ENCODE measurements at places on chromosomes 3 and 15.

GRCh38 chr15:42800731-42801474, 64.0 kb upstream of the CDAN1 start:
- no peak for DNase-seq

GRCh38 chr15:46408312-46408711, 773.5 kb downstream of the SQOR start:
- no peak for DNase-seq

- no peak for DNase-seq
Observed at GRCh38 chr3:181941250-181941649, 229.5 kb downstream of the SOX2 start.

DNA sequence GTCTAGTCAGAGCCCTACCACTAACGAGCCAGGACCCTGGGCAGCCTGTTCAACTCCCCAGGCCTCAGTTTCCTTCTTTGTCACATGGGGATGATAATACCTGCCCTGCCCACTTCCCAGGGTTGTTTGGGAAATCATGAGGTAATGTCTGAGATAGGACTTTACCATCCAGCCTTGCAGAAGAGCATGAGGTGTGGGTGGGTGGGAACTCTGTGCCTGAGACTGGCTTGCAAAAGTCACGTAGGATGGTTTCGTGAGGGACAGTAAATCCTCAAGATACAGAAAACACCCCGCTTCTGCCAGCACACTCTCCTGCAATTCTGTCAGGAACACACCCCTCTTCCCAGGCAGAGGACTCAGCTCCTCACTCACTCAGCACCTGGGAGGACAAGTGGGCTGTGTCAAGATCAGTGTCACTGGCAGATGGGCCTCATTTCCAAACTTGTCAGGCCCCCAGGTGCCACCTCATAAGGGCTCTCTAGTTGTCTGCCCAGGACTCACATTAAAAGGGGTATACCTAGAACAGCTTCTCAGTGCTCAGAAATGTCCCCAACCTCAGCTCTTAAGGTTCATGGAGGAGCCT, 58.4 kb downstream of the DAPK2 start:
- no peak for DNase-seq

DNA sequence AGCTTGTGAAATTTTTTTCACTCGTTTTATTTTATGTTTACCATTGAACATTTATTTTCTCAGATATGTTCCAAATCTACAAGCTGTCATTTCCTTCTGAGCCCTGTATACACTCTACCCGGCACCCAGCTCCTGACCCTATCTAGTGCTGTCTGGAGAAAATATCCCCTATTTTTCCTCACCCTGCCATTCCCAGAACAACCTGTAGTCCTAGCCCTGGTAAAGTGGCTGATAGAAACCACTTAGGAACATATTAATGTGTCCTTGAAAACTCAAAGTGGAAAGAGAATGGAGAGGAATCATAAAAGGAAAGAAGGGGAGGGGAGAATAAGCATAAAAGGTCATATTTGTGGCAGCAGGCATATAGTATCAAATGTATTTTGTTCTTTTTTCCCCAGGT, 8.2 kb upstream of the TIMMDC1 start:
- no peak for DNase-seq

- DNase-seq, result no peak
Observed at GRCh38 chr15:55005679-55006078, 191.1 kb downstream of the RSL24D1 start.

DNA sequence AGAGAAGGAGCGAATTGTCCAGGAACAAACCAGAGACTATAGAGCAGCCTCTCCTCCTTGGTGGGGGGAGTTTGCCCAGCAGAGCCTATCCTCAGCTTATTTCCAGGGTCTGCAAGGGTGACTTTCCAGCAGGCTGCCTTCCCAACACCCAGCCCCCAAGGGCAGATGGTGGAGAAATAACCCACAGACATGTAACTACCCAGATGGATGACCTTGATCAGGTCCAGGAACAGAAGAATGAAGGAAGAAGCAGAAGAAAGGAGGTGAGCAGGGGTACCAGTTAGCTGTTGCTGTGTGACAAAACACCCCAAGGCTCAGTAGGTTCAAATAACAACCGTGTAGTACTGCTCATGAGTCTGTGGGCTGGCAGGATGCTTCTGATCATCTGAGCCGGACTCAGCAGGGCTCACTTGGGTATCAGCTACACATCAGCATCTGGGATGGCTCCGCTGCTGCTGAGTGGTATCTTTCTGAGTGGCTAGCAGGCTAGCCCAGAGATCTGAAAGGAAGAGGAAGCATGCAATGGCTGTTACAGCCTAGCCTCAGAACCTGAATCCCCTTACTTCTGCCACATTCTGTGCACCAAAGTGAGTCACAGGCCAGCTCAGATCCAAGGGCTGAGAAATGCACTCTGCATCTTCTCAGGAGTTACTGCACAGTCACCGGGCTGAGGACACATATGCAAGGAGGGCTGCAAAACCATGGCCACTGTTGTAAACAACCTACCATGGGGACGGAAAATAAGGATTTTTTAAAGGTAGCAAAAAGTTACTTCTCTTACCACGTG, 22.2 kb upstream of the TXNRD3 start:
- no peak for DNase-seq

DNA sequence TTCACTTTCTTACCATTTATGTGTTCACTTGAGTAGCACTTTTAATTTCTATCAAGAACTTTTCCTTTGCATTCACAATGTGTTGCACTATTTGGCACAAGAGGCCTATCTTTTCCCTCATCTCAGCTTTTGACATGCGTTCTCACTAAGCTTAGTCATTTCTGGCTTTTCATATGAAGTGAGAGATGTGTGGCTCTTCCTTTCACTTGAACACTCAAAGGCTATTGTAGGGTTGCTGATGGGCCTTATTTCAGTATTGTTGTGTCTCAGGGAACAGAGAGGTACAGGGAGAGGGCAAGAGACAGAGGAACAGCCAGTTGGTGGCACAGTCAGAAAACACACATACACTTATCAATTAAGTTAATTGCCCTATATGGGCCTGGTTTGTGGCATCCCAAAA, 127.4 kb upstream of the MLF1 start:
- DNase-seq, result no peak

DNA sequence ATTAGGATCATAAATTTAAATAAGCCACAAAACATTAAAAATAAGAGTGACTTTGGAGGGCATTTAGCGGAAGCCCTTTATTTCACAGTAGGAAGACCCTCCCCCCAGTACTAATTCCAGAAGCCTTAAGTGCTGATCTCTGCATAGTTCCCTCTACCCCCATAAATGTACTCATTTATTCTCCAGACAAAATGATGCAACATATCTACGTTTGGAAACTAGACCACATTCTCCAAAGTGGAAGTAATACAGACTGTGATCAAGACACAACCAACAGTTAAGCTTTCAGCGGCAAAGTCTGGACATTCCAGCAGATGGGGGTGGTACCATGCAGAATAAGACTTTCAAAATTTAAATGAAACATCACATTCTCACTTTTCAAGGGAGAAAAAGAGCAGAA, 44.8 kb upstream of the RPS17 start:
- no peak for DNase-seq

DNA sequence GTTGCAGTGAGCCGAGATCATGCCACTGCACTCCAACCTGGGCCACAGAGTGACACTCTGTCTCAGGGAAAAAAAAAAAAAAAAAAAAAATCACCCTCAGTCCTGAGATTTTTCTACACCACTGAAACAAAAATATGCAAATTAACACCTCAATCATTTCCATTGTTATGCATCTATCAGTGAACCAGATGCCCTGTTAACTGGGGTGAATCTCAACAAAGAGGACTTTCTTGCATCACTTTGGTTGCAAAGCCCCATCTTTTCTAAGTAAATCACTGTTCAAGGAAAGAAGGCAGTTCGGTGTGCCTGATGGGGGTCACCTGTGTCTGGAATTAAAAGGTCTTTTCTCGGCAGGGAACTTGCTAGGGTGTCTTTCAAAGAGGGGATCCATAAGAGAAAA, 421.6 kb downstream of the EPHB1 start:
- DNase-seq, result no peak

GRCh38 chr3:46516521-46516920, 18.7 kb downstream of the RTP3 start:
- no peak for DNase-seq

GRCh38 chr15:47725051-47725450, 7.7 kb downstream of the SEMA6D start:
- DNase-seq, result no peak

DNA sequence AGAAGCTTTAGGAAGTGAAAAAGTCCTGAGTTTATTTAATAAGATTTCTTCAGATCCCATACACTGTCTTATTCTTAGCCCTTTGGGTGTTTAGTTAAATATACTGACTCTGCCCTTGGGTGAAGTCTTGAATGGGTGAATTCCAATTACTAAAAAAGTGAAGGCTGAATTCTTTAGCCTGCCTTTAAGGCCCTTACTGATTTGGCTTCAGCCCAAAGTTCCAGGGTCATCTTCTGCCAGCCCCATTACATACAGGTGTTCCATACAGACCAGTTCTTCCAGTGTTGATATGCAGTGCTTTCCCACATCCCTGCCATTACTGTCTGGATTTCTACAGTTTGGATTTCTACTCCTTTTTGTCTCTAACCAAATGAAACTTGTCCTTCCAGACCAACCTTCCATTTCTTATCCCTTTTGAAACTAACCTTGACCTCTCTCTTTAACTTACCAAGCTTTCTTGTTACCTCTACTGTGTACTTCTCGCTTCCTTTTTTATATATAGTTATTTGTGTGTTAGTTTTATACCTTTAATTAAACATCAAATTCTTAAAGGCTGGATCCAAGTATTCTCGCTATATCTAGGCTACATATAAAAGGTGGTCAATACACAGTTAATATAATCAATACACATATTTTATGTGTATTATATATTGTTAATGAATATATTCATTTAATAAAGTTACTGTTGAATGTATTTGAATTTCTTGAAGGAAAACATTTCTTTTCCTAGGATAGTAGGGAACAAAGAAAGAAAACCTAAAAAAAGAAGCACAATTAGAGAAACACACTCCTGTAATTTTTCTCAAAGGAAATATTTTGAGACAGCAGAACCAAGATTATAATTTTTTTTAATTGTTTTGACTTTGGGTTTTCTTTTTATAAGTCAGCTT, 15.0 kb downstream of the MBNL1 start:
- DNase-seq, result no peak

GRCh38 chr15:96462768-96463750, 132.6 kb downstream of the NR2F2 start:
- DNase-seq, result no peak

DNA sequence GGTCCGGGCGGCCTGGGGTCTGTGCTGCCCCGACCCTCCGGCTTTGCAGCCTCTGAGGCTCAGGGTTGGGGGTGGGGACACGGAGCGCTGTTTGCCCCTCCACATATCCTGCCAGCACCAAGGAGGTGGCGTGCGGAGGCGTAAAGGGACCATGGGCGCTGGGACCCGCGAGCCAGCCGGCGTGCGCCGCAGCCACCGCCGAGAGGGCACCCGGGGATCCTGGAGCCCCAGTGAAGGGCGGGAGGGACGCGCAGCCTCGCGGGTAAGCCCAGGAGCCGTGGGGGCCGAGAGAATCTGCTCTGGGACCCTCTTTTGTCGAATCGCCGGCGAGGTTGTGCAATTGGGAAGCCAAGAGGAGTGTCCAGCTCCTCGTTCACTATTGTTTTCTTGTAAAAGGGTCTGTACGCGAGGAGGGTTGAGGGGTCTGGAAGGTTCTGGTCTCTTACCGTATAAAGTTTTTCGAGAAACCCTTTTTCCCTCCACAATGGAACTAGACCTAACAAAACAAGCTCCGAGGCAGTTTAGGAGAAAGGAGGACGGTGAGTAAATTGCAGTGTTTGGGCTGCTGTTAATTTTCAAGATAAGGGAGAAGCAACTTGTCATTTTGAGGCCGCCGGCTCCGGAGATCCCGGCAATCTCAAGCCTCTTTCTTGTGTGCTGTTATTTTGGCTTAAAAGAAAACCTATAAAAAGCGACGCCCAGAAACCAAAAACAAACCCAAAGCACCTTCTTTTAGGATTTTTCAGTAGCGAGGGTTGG, 29.9 kb upstream of the ST3GAL6 start:
- no peak for DNase-seq

- DNase-seq, result no peak
Observed at GRCh38 chr3:195597229-195597628, 13.5 kb upstream of the APOD start.

DNA sequence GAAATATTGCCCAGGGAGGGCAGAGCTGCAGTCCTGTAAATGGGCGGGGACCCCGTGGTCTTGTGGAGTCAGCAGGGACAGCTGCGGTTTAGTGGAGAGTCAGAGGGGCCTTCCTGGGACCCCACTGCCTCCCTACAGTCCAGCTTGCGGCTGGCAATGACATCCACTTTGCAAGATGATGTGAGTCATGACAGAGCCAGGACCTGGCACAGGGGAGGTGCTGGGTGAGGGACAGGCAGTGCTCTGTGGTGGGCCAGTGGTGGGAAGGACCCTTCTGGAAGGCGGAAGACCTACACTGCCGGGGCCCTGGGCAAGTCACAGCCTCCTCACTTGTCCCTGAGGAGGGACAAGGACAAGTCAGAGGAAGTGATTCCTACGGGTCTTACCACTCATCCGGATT, 17.8 kb downstream of the APBA2 start:
- no peak for DNase-seq

DNA sequence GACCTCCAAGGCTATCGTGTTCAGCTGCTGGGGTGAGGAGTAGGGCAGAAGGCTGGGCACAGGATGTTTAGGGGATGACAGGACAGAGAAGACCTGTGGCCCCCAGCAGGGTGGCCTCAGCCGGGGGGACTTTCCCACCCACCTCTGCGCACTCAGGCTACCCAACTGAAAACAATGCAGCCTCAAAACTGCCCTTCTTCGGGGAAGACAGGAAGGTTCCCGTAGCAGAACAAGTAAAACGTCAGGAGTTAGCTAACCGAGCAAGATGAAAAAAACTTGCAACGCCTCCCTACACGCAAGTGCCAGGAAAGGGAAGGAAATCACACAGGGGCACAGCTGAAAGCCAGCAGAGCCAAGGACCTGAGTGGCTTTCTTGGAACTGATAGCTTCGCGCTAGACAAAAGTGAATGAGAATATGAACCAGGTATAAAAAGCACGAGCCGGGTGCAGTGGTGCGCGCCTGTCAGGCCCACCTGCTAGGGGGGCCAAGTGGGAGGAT, 38.4 kb upstream of the FURIN start:
- no peak for DNase-seq
